ENCODE measurements at places on chromosomes 11 and 22. TPM values are rescaled to one million over a fixed set of nuclear protein-coding genes. Genes with fewer than 3 reads are reported as not detected.

GRCh38 chr11:107840129-107840484 lies 18.5 kb downstream of the SLC35F2 start:
- DNase-seq, result no peak

DNA sequence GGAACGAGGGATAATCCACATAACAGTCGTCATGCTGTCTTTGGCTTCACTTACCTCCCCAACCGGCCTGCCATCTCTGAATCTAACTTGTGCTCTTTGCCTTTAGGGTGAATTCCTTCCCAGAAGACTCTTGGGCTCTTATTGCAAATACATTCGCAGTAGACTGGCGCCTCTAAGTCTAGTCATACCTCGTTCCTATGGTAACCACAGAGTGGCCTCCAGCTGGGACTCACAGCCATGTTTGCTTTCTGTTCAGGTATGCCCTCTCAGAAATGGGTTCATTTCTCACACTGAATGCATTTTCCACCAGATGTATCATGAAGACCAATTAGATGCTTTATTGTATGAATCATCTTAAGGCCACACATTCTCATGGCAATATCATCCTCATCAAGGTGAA lies 112.7 kb downstream of the FAR1 start:
- DNase-seq, result no peak

DNA sequence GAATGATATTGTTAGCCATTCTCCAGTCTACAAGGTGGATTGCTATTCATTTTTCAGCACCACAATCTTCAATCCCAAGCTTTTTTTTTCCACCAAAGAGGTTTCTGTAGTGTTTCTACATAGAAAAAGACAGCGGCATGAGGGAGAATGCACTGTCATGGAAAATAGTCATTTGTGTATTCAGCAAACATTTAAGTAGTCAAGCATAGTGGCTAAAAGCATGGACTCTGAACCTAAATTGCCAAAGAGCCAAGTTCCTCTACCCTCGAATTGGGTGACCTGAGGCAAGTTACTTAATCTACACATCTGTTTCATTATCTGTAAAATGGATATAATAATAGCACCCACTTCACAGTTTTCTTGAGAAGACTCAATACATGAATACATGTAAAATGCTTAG lies 14.2 kb downstream of the GAS2 start:
- DNase-seq, result no peak

DNA sequence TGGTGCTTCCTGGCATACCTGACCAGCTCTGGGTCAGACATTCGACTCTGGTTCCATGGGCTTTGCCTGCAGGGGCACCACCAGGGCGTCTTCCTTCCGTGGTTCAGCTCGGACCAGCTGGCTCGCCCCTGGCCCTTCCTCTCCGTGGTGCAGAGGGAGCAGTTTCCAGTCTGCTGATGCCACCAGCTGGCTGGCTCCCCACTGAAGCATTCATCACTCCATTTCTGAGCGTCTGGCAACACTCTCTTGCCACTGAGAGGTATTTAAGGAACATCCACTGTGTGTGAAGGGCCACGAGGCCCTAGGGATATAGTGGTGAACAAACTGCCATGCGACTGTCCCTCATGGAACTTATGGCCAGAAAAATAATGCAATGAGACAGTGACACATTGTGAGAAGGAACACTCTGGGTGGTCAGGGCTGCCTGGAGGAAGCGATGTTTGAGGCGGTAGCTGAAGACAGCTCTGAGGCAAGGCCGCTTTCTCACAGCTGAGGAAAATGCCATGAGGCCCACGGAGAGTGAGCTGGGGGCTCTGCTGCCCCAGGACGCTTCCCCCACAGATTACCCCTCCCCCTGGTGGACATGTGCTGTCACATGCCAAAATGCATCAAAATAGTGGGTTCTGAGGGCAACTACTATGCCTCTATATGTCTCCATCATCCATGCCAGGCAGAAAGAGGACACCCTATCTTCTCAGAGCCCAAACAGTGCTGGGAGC lies 44.9 kb upstream of the ARFGAP3 start:
- DNase-seq, result no peak

GRCh38 chr22:35900483-35901168 lies 128.0 kb downstream of the RBFOX2 start:
- no peak for DNase-seq

GRCh38 chr11:37946155-37946766 lies 1348.2 kb upstream of the RAG2 start:
- DNase-seq, result peak; percentile 7

- no peak for DNase-seq
Observed at GRCh38 chr11:550746-551085, 9.8 kb downstream of the LMNTD2 start.

DNA sequence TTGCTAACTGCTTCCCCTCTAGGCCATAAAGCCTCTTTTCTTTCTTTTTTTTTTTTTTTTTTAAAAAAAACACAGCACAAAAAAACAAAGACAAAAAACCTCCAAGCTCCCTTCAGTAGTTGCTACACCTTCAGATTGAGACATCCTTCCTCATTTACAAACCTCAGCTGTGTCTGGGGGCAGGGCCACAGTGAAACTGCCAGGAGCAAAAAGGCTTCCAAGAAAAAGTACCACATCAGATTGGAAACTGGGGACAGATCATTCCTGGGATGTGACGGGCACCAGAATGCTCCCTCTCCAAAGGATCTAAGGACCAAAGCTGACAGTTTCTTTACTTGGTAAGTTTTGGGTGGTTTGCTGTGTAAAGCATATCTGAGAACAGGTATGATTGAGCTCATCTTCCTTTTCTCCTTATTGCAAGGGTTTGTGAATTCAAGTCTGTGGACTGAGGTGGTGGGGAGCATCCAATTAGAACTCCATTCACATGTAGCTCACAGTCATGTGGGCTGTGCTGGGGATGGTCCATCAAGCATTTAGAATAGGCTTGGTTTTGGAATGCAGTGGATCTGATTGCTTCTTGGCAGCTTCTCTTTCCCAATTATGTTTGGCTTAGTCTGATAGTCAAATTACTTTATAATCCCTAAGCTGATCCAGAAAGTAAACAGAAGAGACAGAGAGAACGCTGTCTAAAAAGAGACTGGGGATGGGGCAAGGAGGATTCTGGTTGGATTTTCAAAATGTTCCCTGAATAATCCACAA lies 705 bp downstream of the BBOX1 start:
- DNase-seq, result no peak

DNA sequence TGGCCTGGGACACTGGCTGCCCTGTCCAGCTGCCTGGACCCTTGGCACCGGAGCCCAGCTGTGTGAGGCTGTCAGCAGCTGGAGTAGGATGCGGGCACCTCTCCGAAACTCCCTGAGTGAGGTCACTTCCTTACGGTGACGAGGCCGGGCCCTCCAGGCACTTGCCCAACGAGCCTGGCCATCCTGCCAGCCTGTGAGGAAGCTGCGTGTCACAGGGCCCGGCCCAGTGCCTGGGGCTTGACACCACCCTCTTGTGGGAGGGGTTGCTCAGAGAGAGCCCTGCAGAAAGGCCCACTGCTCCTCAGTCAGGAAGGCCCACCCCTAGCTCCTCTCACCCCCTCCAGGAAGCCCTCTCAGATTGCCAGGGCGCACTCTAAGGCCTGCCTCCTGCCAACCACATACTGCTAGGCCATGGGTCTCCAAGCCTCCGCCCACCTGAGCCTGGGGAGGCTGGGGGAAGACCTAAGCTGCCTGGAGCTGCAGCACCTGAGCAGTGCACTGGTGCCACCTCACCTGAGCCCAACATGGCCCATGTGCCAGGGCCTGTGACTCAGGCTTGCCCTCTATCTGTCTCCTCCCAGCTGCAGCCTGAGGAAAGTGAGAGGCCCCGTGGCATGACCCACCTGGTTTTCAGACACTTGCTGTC lies 4.3 kb upstream of the PHLDA2 start:
- DNase-seq, result peak; percentile 24

DNA sequence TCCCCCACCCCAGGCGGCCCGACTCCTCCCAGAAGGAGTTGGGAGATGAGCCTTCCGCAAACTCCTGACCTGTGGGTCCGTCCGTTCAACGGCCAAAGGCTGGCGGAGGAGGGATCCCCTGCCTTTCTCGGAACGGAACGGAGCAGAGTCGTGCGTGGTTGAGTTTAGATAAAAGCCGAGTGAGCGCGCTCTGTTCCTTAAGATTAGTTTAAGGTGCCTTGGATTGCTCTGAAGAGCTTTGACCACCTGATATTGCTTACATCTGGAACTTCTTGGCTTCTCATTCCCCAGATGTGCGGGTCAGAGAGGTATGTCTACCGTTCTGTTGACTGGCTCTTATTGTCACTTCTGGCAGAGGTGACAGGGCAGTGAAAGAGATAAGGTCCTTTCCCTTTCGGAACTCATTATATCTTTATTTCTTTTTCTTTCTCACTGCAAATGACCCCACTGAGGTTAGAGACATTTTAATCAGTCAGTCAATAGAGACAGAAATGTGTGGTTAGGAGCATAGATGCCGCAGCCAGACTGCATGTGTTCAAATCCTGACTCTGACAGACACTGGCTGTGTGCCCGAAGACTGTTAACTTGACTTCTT lies at the start of gene TRIM6:
Gene TRIM6, plus strand, starts transcription at position 31 of the 595 bp plus-strand sequence. Its CDS starts 261 bp downstream, at position 292.
- no peak for DNase-seq

DNA sequence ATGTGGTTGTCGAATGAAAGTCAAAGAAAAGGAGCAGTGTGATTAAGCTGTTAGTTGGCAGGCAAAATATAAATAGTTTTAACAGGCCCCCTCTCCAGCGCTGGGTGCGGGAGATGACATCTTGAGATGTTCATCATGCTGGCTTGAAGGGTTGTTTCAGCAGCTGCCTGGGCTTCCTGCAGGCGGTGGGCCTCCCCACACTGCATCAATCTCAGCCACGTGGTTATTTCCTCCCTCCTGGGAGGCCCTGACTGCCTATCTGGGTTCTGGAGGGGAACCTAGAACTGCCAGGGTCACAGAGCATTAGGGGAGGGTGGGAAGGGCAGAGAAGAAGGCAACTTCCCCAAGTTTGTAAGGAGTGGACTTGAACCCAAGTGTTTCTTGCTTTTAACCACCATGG lies 173.3 kb upstream of the SYT13 start:
- DNase-seq, result no peak

DNA sequence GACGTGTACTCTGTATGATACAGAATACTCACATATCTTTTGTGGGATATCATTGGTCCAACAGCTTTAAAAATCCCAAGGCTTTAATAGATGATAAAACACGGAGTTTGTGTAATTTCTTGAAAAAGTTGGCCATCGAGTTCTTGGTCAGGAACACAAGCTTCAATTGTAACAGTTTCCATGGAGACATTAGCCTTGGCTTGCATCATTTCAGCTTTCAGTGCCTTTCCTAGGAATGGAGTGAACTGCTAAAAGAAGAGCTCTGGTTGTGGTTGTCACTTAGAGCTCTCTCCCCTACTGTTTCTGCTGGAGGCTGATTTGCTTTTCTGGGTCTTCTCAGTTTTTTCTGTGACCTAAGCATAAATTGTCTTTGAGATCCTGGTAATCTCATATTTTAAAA lies 14.2 kb downstream of the BMAL1 start:
- DNase-seq, result no peak

- DNase-seq, result peak; percentile 67
Observed at GRCh38 chr11:86244063-86244521, 461 bp upstream of the EED start.

- no peak for DNase-seq
Observed at GRCh38 chr11:20075627-20076026, 84.6 kb downstream of the DBX1 start.

GRCh38 chr11:28146123-28146751 lies 38.0 kb downstream of the METTL15 start:
- peak; percentile 59 for DNase-seq

GRCh38 chr11:57823859-57824258 lies 62.3 kb downstream of the CTNND1 start:
- no peak for DNase-seq

GRCh38 chr22:49724893-49725489 lies 102.7 kb downstream of the BRD1 start:
- no peak for DNase-seq

- DNase-seq, result no peak
Observed at GRCh38 chr22:48976556-48977535, 850.8 kb downstream of the BRD1 start.

DNA sequence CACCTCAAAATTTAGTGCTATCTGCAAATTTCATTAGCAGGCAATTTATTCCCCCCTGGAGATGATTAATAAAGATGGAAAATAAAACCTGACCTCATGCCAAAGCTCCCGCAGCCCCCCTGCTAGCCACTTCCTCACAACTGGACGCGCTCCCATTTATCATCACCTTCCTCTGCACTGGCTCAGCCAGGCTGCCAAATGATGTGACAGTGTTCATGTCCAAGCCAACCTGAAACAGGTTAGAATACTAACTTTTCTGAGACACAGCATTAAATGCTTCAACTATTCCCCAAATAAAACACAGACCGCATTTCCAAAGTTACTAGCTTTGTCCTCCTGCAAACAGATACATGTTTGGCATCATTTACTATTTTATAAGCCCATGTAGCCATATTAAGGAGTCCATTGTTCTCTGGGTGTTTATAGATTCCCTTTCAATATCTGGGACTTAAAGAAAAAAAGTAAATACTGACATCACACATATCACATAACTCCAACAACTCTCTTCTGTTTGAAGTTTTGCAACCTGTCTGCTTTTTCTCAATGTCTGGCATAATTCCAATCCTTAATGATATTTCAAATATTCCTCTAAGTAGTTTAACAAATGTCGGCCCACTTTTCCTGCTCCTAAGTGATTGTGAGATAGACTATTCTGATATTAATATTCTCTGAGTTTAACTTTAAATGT lies 829.7 kb upstream of the FAT3 start:
- DNase-seq, result no peak

DNA sequence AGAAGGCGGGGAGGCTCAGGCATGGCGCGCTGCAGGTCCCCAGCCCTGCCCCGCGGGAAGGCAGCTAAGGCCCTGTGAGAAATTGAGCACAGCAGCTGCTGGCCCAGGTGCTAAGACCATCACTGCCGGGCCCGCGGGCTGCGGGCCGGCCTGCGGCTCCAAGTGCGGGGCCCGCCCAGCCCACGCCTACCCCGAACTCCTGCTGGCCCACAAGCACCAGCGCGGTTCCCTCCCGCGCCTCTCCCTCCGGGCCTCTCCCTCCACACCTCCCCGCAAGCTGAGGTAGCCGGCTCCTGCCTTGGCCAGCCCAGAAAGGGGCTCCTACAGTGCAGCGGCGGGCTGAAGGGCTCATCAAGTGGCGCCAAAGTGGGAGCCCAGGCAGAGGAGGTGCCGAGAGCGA lies 4.6 kb upstream of the RDX start:
- DNase-seq, result no peak

The CCDC89 gene
- polyA plus RNA-seq, result 2.7 TPM

The CLCF1 gene
- 12.4 TPM for polyA plus RNA-seq

The CST6 gene
- 1.0 TPM for polyA plus RNA-seq

The DNAJC4 gene
- 18.7 TPM for polyA plus RNA-seq

The TRIM66 gene
- polyA plus RNA-seq, result 4.2 TPM

The MS4A4A gene
- polyA plus RNA-seq, result not detected

The STIM1 gene
- 19.7 TPM for polyA plus RNA-seq

The CABP7 gene
- not detected for polyA plus RNA-seq
